ENCODE measurements at places on chromosomes 11 and 22. TPM values are rescaled to one million over a fixed set of nuclear protein-coding genes. Genes with fewer than 3 reads are reported as not detected.

The ISX gene
- not detected for total RNA-seq

GRCh38 chr22:47692811-47693210 is 930.4 kb downstream of the TBC1D22A start:
- no peaks in the 10 kb centered on the region for H3K36me3 ChIP-seq
- H3K27me3 ChIP-seq: no peaks in the 10 kb centered on the region
- H3K27ac ChIP-seq: no peak overlapping the region
- no peak for DNase-seq

DNA sequence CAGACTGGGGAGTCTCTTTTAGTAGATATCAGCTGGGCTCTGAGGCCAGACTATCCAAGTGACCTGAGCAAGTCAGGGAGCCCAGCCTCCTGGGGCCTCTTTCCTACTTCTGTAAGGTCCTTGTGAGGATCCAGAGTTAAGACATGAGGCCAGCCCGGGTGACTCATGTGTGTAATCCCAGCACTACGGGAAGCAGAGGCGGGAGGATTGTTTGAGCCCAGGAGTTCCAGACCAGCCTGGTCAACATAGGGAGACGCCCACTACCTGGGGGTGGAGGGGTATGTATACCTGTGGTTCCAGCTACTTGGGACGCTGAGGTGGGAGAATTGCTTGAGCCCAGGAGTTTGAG is 36.9 kb upstream of the POLA2 start:
- peaks cover 4% of the 10 kb centered on the region for H3K36me3 ChIP-seq
- no peak overlapping the region for H3K27ac ChIP-seq
- H3K4me1 ChIP-seq: peaks cover 13% of the 10 kb centered on the region
- H3K4me3 ChIP-seq: no peak overlapping the region

GRCh38 chr11:7898666-7899283 is 32.3 kb downstream of the OR10A6 start:
- no peaks in the 10 kb centered on the region for H3K36me3 ChIP-seq
- H3K27me3 ChIP-seq: no peaks in the 10 kb centered on the region
- H3K27ac ChIP-seq: no peak overlapping the region
- H3K4me1 ChIP-seq: no peaks in the 10 kb centered on the region
- H3K4me3 ChIP-seq: no peak overlapping the region

- H3K36me3 ChIP-seq: no peaks in the 10 kb centered on the region
- H3K27ac ChIP-seq: no peak overlapping the region
- no peaks in the 10 kb centered on the region for H3K4me1 ChIP-seq
Observed at GRCh38 chr11:22957786-22958185, 97.5 kb upstream of the CCDC179 start.
